Cortex of kidney (tissue), 1 donor: ENCODE measurements at places on chromosomes 6 and 20.

- DNase-seq = no peak
Measured at GRCh38 chr6:69647726-69648125, 149.1 kb downstream of the LMBRD1 start.

GRCh38 chr6:149723771-149724417 lies 6.0 kb upstream of the LATS1 start:
- DNase-seq = no peak

DNA sequence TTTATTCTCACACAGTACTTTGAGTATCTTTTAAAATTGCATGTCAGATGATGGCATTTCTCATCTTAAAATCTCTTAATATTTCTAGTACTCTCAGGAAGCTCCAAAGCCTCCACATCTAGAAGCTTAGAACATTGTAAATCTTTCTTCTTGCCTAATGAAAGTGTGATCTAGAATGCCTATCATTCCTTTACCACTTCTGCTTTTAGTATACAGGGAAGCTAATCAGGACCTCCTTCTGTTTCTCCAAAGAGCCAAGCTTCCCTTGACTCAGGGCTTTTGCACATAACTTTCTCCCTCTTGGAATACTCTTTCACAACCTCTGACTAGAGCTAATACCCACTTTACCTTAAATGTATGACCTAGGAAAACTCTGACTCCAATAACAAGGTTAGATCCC lies 7.5 kb upstream of the ELOVL4 start:
- no peak for DNase-seq

DNA sequence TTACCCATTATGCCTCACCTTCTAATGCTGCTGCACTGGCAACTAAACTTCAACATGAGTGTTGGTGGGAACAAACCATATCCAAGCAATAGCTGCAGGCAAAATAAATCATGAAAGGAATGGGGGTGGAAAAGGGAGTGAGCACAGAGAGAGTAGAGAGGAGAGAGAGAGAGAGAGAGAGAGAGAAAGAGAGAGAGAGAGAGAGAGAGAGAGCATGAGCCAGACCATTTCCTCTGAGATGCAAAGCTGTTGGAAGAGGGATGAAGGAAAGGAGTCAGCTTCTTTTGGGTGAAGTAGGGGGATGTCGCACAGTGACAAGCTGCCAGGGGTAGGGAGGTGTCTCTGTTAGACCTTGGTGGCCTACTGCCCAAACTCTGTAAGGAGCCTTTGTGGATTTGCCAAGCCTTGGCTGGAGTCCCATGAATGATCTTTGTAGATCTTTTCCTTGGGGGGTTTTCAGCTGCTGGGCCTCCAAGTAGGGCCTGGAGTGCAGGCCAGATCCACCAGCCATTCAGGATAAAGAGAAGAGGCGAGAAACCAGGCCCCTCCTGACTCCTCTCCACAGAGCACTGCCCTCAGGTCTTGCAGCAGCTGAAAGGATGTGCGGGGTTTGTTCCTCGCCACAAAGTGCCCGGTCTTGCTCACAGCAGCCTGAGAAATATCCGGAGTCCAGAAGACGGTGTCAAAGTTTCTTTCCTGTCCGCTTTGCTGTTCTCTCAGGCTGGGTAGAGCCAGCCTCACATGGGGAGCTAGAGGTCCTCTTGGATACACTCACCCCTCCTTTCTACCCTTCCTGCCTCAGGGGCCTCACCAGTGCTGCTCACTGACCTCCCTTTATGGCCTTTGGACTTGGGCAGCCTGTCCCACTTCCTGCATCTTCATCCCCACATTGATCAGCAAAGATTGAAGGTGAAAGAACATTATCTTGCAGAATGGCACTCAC lies 17.8 kb downstream of the BTBD3 start:
- no peak for DNase-seq

DNA sequence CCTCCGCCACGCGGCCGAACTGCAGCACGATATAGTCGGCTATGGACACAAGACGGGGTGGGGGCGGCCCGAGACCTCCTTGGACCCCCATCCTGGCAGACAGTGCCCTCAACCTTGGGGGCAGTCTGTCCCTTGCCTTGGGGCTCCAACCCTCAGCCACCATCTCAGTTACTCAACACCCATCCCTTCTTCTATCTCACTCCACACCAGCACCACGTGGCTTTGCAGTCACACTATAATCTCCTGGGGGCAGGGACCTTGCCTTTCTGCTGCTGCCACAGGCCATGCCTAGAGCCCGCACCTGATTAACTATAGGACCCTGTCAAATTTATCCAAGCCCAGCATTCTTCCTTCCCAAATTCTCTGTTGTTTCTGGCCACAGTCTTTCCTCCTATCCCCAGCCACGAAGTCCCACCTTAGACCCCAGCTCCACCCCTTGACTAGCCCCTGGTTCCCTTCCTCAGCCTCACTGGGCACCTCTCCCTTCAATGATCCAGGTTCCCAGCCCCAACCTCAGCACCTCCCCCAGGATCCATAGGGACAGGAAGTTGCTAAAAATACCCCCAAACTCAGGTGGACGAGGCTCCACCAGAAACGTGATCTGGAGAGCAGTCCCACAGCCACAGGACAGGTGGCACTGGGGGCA lies 1.7 kb upstream of the TEAD3 start:
- no peak for DNase-seq

DNA sequence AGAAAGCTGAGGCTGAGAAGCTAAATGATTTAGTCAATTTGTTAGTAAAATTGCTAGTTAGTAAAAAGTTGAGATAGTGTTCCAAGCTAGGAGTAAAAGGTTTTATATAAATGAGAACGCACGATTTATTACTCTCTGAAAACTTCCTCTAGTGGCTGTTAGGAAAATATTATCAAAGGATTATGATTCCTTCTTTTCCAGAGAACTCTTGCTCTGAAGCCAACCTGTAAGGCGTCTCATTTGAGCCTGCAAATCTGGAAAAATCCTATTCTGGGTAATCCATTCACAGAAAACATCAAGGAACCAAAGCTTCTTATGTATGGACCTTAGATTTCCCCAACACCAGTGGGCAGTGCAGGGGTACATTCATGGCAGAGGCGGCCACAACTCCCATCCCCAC lies 252.7 kb downstream of the SOD2 start:
- no peak for DNase-seq

DNA sequence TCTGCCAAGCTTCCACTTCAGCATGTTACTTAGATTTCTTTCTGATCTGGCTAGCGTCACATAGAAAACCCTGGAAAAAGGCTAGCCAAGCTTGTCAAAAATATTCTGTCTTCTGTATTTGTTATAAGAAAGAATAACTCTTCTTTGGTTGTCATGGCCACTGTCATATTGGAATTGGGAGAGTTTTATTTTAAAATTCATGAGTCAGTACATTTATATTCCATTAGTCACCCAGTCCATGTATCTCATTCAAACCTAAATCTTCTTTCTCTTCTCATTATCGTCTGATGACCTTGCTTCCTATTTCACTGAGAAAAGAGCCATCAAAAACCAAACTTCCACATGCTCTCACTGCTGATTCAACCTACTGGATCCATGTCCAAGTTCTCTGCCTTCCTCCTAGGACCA lies 65.7 kb downstream of the EPM2A start:
- no peak for DNase-seq

- no peak for DNase-seq
Measured at GRCh38 chr6:15327271-15327670, 81.4 kb downstream of the JARID2 start.

- no peak for DNase-seq
Measured at GRCh38 chr20:11766961-11767360, 150.7 kb upstream of the BTBD3 start.
